ENCODE measurements at places on chromosomes 1 and 21.
A peak's percentile ranks its signal among the peaks of the same experiment; 100 is the strongest.

DNA sequence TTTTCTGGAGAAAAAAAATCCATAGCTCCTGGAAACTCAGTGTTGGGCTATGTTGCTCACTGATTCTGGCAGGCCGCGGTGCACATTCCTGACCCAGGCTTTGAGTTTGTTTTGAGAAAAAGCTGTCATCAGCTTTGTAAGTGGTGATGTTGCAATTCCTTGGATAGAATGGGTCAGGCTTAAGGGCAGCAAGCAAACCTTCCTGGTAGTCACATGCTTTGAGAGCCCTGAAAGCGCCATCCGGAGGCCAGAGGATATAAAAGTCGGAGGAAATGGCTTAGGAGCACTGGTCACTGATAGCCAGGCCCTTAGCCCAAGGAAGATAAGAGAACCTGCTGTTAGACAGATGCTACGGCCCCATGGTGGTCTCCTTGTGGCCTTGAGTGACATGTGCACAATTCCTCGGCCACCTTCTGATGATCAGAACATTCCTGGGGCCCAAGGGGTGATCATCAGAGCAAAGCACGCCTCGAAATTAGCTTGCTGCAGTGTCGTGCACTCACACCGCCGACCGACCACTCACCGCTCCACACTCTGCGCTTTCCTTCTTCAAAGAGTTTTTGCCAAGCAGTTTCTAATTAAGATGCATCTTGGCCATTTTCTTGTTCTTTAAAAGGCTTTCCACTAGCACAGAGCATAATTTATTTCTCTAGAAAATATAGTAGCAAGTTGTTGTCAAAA lies 78.6 kb downstream of the MAN1C1 start:
- peak; percentile 96 for DNase-seq

DNA sequence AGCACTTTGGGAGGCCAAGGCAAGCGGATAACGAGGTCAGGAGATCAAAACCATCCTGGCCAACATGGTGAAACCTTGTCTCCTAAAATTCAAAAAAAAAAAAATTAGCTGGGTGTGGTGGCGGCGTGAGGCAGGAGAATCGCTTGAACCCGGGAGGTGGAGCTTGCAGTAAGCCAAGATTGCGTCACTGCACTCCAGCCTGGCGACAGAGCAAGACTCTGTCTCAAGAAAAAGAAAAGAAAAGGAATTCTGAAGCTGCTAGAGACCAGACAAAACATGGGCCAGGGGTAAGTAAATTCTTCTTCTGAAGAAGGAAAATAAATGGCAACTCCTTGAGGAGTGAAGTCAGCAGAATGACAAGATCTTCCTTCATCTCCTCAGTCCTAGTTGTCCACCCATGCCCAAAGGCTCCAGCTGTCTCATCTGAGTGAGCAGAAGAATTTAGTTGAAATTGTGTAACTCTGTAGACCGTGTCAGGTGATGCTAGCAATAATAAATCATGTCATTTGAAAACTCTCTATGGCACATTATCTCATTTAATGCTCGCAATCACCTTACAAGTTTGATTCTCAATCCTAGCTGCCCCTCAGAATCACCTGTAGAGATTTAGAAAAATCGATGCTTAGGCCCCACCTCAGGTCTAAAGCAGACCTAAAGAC lies 14.3 kb downstream of the PDZK1 start:
- DNase-seq = no peak

GRCh38 chr1:8161546-8162105 lies 135.5 kb upstream of the ERRFI1 start:
- DNase-seq = no peak

GRCh38 chr1:45924736-45925135 lies 121.3 kb downstream of the MAST2 start:
- DNase-seq = no peak

- DNase-seq = no peak
Measured at GRCh38 chr1:38152351-38153065, 105.9 kb upstream of the POU3F1 start.

GRCh38 chr1:159184201-159184600 lies 12.8 kb downstream of the CADM3 start:
- no peak for DNase-seq

DNA sequence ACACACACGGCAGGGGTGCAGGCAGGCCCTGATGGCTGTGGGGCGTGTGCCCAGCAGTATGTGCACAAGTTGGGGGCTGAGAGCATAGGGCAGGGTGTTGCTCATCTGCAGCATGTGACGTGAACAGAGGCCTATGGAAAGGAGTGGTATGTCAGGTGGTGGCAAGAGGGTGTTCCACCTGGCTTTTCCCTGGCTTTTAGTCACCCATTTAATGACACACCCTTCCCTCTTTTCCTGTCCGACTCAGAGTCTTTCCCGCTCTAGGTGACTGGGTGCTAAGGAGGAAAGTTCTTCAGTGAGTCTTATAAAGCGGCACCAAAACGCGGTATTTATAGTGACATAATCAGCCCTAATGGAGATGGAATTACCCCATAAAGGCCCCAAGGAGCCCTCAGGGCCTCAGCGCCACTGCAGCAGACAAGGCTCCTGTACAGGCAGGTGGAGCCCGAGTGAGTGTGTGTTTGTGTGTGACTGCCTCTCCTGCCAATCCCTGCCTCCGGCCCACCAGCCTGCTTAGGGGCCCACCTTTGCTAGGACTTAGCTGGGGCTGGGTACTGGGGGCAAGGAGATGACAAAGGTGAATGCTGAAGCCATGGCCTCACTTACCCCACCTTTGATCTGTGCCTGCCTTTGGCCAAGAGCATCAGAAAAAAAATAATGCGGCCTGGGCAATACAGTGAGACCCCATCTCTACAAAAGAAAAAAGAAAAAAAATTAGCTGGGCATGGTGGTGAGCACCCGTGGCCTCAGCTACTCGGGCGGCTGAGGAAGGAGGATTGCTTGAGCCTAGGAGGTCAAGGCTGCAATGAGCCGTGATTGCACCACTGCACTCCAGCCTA lies 3.3 kb upstream of the EPHA2 start:
- DNase-seq = no peak

GRCh38 chr1:219908170-219908569 lies 20.2 kb downstream of the SLC30A10 start:
- DNase-seq = no peak

- no peak for DNase-seq
Measured at GRCh38 chr1:41559331-41559730, 74.8 kb upstream of the EDN2 start.

DNA sequence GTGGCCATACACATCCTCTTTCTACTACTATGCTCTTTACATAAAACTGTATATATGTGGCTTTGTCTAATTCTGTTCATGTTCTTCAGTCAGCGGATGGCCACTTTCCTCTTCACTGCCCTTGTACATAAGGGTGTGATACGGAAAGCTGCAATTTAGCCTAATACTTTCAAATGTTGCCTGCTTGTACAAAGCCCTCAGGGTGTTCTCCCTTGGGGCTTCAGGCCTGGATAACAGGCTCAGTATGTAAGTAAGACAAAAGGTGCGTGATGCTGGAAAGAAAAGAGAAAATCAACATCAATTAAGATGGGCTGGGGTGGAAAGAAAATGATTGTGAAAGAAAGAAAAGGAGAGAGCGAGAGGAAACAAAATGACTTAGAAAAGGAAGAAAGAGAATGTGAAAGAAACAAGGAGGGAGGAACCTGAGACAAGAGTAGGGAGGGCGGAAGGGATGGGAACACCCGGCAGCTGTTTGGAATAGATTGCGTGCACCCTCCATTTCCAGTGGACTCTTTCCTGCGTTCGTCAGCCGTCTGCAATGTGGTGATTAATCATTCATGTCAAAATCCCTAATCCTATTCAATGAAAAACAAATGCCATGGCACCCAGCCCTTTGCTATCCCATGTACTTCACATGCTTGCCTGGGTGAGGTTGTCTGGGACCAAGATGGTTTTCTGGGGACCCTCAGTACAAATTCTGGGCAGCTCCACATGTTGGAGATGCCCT lies 553.6 kb downstream of the NUF2 start:
- DNase-seq = peak; percentile 96

GRCh38 chr1:245915406-245915805 lies 591.7 kb downstream of the SMYD3 start:
- no peak for DNase-seq

DNA sequence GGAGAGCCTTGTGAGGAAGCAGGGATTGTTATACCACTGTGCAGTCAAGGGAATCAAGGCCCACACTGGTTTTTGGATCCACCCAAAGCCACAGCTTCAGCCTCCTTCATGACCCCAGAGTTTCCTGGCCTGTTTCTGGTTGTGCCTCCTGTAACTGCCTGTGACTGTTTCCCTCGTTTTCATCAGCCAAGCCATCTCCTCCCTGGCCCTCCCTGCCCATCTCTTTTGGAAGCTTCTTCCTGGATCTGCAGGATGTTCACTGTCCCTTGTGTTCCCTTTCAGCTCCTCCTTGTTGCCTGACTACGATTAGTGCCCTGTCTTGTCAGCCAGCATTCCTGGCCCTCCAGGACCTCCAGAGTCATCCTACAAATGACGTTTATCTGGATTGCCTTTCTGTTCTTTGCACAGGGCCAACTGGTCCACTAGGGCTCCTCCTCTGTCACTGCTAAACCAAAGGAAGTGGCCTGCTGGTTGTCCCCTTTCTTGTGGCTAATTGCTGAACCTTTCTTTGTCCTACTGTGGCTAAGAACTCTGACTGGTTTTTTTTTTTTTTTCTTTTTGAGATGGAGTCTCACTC lies 17.9 kb downstream of the SFT2D2 start:
- DNase-seq = no peak

DNA sequence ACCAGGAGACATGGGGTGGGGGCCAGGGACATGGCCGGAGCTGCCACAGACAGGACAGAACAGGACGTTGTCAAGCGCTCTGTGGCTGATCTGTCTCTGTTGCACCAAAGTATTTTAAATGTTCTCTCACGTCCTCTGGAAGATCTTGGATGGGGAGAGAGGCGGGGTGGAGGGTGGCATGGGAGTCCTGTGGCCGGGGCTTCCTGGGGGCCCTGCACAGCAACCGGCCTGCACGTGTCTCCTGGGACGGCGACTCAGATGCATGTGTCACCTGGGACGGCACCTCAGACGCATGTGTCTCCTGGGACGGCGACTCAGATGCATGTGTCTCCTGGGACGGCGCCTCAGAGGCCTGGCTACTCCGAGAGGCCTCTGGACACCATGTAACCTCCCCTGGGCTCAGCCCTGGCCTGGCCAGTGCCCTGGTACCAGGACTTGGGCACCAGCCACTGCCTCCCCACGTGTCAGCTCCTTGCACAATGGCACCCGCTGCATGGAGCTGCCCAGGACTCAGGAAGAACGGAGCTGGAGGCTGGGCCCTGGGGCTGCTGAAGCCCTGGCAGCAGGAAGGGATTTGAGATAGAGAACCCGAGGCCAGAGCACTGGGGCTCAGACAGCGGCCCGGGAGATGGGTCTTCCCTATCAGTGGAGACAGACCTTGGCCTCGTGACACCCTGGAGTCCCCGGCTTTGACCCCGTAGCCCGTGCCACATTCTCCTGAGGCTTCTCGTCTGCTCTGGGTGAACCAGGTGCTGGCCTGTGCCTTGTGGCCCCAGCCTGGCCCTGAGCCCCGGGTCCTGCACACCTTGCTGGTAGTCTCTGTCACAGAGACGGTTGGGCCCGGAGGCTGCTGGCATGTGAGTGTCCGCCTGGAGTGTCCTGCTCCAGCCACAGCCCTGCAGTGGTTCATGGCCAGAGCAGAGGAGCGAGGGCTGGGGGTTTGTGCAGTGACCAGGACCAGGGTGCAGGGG lies 14.7 kb upstream of the SLC19A1 start:
- no peak for DNase-seq

DNA sequence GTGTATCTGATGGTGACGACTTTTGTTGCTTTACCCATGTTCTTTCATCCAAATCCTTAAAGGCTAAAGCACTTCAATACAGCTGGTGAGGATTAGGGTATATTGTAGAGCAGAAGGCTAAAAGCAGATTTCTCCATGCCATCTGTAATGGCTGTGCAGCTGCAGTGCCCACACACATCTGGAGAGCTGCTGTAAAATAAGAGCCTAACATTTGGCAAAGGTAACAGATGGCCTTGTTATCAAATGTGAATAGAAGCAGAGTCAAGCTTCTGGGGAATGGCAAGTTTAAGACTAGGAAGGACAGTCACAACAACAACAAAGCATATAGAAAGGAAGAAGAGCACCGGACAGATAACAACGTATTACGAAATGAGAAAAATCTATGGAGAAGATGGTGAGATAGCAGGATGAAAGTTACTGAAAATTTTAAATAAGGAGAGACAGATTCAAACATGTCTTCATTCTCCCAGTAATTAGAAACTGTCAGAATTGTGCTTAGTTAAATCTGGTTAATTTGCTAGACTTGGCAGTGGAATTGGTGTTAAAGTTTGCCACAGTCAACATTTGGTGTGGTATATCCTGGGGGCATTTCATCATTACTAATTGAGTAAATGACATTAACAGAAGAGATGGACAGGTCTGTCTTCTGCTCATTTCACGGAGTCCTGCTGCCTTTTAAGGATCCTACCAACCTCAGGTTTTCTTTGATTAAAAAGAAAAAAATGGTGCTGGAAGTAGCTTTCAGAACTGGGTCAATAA lies 1093.2 kb downstream of the ADGRL2 start:
- no peak for DNase-seq

- no peak for DNase-seq
Measured at GRCh38 chr1:41661428-41662060, 177.1 kb upstream of the EDN2 start.

DNA sequence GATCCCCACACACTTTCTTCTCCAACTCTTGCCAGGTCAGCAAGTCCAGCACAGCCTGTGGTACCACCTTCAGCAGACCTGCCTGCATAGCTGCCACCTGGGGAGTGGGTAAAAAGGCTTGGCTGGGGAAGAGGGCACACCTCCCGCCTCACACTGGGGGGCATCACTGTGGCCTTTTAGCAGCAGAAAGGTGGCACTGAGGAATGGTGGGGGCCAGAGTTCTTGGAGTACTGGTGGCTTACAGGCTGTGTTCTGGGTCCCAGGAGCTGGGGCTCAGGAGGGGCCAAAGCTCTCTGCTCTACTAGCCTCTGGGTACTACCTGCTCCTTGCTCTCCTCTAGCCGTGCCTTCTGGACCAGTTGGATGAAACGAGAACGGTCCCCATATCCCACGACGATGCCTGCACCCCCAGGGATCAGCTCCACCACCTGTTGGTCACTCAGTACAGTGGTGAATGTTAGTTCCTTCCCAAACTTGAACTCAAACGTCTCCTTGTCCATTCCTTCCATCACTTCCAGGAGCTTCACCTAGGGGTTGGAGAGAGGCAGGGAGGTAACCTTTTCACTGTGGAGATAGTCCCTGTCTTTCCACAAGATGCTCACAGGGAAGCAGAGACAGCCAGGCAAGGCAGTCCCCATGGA lies 6.7 kb downstream of the HECTD3 start:
- no peak for DNase-seq

GRCh38 chr21:38389896-38390295 lies 108.4 kb downstream of the ERG start:
- no peak for DNase-seq

DNA sequence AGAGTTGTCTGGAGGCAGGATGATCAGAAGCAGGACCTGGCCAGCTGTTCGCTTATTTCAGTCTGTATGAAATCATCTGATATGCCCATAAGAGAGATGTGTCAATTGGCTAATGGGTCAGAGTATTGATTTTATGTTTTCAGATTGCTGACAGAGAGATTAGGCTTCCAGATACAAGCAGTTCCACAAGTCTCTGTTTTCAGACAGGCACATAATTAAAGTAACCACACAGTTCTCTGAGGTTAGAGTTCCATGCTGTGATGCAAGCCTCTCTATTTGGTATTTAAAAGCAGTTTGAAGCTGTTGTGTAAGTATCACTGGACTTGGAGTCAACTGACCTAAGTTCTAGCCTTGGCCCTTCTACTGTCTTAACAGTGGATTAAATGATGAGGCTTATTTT lies 50.1 kb downstream of the ATF6 start:
- DNase-seq = no peak

Data from AG09319 (cell line).